ENCODE measurements at places on chromosomes 2 and 18.

GRCh38 chr2:53987336-53987921 is 16.6 kb upstream of the PSME4 start:
- peak; percentile 72 for DNase-seq

GRCh38 chr2:228681426-228681825 is 499.9 kb upstream of the SPHKAP start:
- DNase-seq: peak; percentile 84

GRCh38 chr2:146477383-146477782 is 1367.4 kb upstream of the ACVR2A start:
- DNase-seq: no peak

DNA sequence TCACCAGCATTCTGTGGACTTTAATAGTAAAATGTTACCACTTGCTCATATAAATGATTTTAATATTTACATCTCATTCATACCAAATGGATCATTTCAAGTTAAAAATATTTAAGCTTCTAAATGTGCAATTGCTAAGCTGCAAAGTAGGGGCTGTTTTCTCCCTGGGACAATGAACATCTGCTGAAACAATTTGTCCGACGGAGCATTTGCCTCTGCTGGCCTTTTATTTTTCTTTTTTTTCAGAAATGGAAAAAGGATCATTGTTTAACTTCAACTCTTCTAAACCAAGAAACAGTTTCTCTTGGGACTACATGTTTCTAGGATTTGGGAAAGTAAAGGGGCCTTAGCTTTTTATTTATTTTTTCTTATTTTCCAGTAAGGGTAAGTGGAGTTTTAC is 43.8 kb upstream of the ITPRID2 start:
- no peak for DNase-seq

GRCh38 chr2:124666976-124667375 is 641.9 kb downstream of the CNTNAP5 start:
- DNase-seq: no peak

GRCh38 chr2:127201452-127201851 is 18.6 kb downstream of the CYP27C1 start:
- DNase-seq: no peak

DNA sequence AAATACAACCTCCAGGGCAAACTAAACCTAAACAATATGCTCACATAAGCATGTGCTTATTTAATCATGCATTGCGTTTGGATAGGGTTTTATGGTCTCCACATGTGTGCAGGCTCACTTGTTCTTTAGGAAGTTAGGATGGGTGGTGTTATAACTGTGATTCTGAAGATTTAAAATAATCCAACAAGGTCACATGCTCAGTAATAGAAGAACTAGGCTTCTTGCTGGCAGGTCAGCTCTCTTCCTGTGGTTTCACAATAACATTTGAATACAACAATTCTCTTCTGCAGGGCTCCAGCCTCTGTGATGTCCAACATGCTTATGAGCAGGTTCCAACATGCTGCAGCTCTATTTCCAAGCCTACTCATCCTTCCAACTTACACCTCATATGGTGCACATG is 84.0 kb downstream of the MYL12B start:
- peak; percentile 39 for DNase-seq

- no peak for DNase-seq
These were observed 536.3 kb upstream of the GCFC2 start for GRCh38 chr2:76247006-76247405.

GRCh38 chr2:15584767-15585469 is 6.8 kb upstream of the DDX1 start:
- DNase-seq: peak; percentile 7

GRCh38 chr2:216660496-216660895 is 27.3 kb downstream of the IGFBP2 start:
- no peak for DNase-seq

DNA sequence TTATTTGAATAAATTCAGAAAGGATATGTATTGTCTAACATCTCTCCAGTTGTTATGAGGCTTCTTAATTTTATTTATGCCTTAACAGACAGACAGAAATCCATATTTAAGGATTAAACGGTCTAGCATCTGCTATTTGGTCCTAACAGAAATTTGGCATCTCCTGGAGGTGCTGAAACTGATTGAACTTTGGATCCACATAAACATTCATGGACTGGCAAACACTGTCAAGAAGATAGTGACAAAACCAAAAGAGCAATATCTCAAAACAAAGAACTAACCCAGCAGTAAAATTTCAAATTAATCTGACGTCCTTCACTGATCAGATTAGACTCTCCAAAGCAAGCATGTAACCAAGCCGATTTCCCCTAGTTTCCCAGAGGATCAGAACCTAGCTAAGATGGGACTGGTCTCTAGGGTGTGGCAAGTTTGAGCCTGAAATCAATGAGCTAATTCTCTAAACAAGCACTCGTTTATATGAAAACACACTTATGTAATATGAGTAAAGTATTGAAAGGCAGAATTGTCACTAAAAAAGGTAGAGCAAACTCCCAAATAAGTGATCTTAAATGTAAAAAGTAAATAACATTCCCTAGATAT is 139.5 kb downstream of the NOL4 start:
- DNase-seq: no peak

GRCh38 chr18:8752329-8752728 is 47.0 kb downstream of the MTCL1 start:
- DNase-seq: peak; percentile 76

DNA sequence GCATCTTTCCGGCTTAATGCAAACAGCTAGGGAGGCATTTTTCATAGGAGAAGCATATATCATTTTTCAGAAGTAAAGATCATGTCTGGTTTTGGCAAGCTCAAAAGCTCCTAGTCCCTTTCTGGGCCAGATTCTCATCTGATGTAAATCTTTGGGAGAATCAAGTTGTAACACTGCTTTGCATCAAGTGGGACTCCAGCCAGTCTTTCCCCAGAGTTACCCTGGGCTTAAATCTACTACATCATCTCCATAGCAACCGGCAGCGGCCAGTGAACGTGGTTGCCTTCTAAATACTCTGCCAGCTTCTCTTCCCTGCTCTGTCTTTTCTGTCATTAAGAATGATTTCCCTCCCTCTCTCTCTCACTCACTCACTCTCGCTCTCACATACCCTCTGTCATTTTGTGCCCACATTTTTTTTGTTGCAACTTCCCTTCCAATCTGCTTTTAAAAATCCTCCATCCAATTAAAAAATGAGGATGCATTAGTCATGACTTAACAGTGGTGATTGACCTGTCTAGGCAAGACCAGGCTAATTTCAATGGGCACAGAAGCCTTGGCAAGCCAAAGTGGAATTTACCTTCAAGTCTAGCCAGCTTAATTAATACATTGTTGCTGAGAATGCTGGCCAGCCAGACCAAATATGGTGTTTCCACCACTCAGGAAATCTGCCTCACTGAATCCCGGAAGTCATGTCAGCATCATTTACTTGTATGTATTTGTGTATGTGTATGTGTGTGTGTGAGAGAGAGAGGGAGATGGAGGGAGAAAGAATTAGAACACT is 93.0 kb downstream of the NRP2 start:
- peak; percentile 41 for DNase-seq

- DNase-seq: no peak
These were observed 246.2 kb downstream of the ARHGAP15 start for GRCh38 chr2:143375384-143375880.

DNA sequence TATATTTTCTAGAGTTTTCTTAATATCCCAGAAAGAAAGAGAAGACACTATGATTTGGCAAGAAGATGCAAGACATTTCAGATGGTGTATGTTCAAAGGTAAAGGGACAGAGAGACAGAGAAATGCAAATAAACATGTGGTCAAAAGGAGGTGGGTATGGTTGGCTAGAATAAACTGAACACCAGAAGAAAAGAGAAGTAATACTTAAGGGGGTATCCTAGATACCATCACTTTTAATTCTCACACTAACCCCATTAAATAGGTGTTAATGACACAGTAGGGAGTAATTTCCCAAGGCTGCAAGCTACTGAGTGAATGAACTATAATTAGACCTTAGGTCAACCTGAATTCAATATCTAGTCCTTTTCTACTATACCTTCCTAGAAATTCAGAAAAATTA is 111.2 kb upstream of the CD226 start:
- DNase-seq: no peak

- DNase-seq: no peak
These were observed 25.0 kb downstream of the CEP68 start for GRCh38 chr2:65081232-65081685.

DNA sequence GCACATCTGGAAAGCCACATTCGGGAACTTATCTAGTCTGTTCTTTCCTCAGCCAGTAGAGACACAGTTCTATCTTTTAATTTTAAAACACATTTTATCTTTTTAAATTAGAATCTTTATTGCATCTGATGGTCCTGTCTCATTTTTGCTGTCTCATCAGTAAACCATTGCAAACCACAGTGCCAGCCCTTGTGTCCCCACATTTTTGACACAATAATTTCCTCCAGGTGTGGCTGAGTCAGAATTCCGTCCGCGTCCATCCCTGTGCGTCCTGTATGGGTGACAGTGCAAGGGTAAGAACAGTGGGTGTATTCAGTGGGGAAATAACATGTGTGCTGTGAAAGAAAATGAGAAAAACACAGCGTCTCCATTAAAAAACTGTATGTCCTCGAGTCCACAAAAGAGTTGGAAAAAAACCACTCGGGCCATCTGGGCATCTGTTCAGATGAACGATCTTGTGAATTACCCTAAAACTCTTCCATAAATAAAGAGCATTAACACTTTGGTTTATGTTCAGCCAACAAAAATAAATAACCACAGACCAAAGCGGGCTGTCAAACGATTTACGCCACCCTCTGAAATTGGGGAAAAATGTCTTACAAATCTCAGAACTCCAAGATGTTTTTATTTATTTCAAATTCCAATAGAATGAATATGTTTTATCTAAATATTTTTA is 137.3 kb downstream of the ZNF516 start:
- no peak for DNase-seq

GRCh38 chr18:615092-615521 is 18.3 kb downstream of the CLUL1 start:
- peak; percentile 7 for DNase-seq

DNA sequence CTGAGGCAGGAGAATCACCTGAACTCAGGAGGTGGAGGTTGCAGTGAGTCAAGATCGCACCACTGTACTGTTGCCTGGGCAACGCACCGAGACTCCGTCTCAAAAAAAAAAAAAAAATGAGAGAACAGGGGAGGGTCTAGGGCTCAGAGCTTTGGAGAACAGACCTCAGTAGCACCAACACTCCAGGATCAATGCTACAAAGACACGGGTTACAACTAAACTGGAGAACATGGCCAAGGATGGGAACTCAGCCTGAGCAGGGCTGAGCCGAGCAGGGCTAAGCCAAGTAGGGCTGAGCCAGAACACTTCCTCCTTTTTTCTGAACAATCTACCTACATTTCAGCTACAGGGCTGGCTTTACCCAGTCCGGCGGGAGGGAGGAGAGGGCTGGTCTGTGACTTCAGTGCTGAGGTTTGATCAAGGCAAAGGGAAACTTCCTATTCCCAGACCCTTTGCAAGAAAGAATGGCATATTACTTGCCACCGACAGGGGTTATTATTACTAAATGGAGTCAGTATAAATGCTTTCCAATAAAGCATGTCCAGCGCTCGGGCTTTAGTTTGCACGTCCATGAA is 2.9 kb upstream of the CASP8 start:
- DNase-seq: no peak

DNA sequence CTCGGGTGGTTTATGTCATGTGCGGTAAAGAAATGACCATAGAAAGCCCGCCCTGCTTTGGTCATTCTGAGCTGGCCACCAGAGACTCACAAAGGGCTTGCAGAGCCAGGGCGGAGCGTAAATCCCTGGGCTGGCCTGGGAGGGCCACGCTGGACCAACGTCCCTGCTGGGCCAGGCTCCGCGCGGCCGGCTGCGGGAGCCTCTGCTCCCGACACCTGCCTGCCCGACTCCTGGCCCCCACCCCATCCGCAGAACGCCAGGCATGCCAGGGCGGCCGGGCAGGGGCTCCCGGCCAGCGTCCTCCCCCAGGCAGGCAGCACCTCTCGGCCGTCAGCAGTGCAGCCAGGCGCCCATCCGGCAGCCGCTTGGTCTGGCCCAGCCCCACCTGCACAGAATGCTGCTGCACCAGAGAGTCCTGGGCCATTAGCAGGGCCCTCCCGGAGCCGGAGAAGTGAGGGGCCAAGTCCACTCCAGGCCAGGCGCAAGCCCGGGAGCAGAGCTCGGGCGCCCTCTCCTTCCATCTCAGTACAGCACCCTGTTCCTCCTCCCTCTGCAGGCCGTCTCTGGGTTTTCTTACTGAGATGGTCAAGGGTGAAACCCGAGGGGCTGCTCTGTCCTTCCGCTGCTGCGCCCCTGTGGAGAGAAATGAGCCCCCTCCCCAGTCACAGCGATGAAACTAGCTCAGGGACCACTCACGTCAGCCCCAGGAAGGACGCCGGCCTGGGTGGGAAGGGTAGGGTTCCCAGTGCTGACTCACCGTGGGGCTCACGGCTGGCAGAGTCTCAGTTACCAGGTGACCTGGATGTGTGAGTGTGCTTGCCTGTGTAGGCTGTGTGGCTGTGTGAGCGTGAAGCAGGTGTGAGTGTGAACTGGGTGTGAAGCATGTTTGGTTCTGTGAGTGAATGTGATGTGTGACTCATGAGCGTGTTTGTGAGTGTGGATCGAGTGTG is 83.3 kb downstream of the PTGR3 start:
- no peak for DNase-seq

GRCh38 chr2:211611061-211611518 is 927.5 kb downstream of the ERBB4 start:
- no peak for DNase-seq

- DNase-seq: no peak
These were observed 422.3 kb upstream of the CELF4 start for GRCh38 chr18:37987901-37988300.

- DNase-seq: no peak
These were observed 36.3 kb downstream of the BMP10 start for GRCh38 chr2:68834737-68835376.

GRCh38 chr2:195656161-195656858 is 716 bp upstream of the SLC39A10 start:
- DNase-seq: no peak

GRCh38 chr2:150873396-150873772 is 385.9 kb upstream of the RND3 start:
- no peak for DNase-seq

- DNase-seq: no peak
These were observed 6.8 kb upstream of the NR4A2 start for GRCh38 chr2:156339110-156339847.

DNA sequence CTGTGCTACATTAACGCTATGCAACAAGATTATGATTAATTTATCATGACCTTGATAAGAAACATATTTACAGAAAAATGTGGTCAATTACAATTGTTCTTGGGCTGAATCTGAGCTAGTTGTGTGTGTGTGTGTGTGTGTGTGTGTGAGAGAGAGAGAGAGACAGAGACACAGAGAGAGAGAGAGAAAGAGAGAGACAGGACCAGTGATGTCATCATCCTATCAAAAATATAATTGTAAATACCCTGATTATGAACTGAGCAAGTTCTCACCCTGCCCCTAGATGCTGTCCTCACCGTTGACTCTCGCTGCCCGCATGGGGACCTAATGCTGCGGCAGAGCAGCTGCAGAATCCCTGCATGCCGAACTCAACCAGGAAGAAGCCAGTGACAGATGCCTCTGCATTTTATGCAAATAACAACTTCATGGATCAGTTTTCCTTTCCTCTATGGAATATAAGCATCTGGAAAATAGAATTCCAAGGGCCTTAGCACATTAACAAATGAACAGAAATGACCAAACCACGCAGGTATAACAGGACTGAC is 512.5 kb downstream of the PLCL1 start:
- no peak for DNase-seq

- DNase-seq: no peak
These were observed 180.2 kb downstream of the SOCS6 start for GRCh38 chr18:70468861-70469547.

- DNase-seq: no peak
These were observed 86.5 kb downstream of the TANC1 start for GRCh38 chr2:159054985-159055384.

GRCh38 chr2:41966431-41966893 is 81.4 kb upstream of the PKDCC start:
- DNase-seq: peak; percentile 93
